Nephron progenitor cell (in vitro differentiated cells): ENCODE measurements at places on chromosomes 3 and 15.

DNA sequence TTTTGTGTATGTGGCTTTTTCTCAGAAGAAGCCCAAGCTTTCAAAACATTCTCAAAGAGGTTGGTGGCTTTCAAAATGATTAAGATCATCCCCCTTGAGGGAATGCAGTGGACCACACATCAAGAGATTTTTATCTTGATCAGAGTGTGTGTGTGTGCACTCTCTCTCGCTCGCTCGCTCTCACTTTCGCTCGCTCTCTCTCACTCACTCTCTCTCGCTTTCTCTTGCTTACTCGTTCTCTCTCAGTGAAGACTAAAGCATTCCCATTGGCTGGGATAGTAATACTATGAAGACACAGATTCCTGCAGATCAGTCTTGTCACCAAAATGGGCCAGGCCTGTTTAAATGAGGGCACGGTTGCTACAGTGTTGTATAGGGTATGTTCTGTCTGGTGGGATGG is 365.7 kb downstream of the EDEM1 start:
- no peak for DNase-seq

GRCh38 chr3:72307438-72308115 is 522.6 kb upstream of the PROK2 start:
- no peak for DNase-seq

DNA sequence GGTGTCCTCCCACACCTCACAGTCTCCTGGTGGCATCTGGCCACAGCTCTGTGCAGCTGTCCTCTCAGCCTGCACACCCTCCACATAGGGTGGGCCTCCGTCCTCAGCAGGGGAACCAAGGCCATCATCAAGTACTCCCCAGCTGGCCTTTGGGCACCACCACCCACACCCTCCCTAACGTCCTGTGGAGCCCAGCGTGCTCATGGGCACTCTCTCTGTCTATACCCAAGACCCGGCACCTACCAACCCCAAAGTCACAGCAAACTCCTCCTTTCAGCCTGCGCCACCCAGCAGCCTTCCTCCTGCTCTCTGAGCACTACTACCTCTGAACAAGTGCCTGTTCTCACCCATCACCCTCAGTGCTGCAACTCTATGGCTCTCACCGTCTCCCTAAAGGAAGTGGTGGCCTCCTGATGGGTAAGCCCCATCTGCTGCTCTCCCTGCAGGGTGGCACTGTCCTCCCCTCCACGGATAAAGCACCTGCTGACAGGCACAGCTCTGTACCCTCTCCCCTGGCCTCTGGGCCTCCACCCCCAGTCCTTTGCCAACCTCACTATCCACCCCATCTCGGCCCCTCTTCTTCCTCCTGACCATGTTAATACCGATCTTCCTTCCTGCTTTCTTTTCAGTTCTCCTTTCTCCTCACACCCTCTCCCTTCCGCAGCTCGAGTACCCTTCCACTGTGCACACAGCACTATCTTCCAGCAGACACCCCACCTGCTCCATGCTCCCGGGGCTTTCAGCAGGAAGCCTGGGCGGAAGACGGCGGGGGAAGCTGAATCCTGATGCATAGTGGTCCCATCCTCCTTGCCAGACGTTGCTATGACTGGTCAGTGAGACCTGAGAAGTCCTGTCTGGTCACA is 31.5 kb downstream of the SLC41A3 start:
- no peak for DNase-seq

DNA sequence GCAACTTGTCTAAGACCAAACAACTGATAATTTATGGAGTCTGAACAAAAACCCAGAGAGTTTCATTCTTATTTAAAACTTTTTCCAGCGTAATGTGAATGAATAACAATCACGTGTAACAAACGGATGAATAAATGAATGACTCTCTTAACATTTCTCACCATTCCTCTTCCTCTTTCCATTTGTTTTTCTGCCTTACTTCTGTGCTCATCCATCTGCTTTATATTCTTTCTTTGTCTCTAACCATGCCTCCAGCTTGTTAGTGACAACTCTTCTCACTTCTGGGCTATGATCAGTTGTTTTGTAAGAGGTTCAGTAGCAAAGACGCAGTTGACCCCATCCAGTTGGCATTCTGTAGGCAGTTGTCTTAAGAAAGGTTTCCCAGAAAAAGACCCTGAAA is 133.7 kb upstream of the MB21D2 start:
- DNase-seq, result no peak

DNA sequence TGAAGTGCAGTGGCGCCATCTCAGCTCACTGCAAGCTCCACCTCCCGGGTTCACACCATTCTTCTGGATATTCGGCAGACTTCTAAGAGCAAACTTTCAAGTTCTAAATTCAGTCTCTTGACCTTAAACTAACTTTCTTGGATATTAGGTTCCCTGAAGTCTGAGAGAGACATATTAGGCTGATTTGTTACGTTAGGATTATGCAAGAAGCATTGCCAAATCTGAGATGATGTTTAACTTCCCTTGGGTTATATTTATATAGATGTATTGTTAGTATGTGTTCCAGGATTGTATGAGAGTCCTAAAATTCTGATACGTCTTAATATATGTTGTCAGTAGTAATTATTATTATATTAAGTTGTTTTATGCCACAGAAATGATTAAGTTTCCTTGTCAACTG is 80.1 kb downstream of the SLC6A1 start:
- DNase-seq, result no peak
